ENCODE measurements at places on chromosomes 2 and 18.

- no peak for DNase-seq
These were observed 148.0 kb upstream of the ALPP start for GRCh38 chr2:232230560-232230959.

GRCh38 chr2:206820807-206821206, 55.4 kb downstream of the FASTKD2 start:
- DNase-seq: no peak

DNA sequence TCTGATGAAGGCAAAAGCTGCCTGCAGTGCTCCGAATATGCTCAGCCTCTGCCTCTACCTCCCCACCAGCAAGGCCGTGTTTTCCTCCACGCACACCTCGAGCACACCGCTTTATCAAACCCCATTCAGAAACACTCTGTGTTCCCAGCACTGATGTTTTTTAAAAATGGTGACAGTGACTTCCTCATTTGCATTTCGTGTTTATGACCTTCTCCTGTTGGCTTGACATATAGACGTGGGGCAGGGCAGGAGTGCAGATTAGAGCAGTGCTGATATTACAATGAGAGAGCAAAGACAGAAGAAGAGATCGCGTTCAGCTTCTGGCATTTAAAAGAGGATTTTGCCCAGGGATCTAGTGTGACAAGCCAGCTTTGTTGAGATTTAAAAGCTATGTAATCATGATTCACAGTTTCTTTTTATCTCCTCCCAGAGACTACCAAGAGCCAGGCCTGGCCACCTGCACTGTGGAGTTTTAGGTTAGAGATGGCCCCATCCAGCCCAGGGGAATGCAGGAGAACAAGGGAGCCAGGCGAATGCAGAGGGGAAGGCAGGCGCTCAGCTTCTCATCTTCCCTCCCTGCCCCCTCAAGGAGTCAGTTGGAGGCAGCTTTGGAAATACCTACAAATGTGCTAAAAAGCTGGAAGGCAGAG, 61.5 kb upstream of the NEDD4L start:
- DNase-seq: no peak

DNA sequence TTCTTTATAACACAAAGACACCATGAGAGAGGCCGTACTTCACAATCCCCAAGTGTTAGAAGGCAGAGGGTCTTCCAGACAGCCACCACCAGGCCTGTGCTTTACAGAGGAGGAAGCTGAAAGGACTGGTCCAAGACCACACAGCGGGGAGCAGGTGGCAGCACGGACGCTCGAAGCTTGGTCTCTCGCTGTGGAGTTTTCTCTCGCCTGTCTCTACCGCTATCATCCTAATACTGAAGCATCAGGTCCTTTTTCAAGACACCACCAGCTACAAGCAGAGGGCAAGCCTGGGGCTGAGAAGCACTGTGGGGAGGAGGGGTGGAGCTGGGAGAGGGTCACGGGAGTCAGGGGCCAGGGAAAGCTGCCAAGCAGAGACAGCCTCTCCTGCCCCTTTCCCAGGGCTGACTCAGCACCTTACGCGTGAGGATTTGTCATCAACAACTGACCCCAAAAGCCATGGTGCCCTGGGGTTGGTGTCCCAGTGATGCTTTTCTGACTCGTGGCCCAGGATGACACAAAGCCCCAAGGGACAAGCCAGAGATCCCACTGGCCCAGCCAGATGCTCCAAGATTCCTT, 31.9 kb upstream of the FOSL2 start:
- no peak for DNase-seq

DNA sequence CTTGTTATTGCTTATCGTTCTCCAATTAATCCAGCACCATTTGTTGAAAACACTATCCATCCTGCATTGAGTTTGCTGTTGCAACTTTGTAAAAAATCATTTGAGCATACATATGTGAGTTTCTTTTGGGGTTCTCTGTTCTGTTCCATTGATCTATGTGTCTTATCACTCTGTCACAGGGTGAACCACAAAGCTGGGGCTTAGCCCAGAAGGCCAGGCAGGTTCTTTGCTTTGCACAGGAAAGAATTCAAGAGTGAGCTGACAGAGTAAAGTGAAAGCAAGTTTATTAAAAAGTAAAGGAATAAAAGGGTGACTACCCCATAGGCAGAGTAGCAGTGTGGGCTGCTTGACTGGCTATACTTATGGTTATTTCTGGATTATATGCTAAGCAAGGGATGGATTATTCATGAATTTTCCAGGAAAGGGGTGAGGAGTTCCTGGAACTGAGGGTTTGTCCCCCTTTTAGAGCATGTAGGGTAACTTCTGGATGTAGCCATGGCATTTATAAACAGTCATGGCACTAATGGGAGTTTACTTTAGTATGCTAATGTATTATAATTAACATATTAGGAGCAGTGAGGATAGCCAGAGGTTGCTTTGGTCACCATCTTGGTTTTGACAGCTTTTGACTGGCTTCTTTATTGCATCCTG, 46.8 kb downstream of the RNF138 start:
- no peak for DNase-seq

DNA sequence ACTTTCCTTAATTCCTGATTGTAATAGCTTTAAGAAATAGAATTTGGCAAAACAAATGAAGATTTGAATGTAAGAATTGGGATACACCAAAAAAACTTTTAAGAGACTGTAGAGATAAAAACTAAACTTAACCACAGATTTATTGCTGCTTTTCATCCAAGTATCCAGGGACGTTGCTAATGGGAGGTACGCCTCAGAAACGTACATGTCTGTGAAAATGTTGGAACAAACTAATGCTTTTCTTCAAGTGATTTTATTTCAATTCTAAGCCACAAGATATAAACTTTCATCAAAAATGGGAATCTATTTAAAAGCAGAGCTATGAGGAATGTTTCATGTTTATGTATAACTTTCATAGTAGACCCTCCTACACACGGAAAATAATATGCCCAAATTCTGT, 66.3 kb downstream of the ARHGAP15 start:
- DNase-seq: no peak

Measured in NCI-H2029 treated with DMSO at 0.1 percent for 48 hours (cell line).